ENCODE measurements at places on chromosomes 7 and 10. TPM values are rescaled to one million over a fixed set of nuclear protein-coding genes. Genes with fewer than 3 reads are reported as not detected.

- DNase-seq = no peak
- H3K4me3 ChIP-seq = no peak overlapping the region
- H3K27me3 ChIP-seq = no peaks in the 10 kb centered on the region
- H3K4me1 ChIP-seq = no peaks in the 10 kb centered on the region
- no peak overlapping the region for H3K27ac ChIP-seq
Measured at GRCh38 chr10:108436096-108436495, 1271.6 kb upstream of the SORCS1 start.

- no peak overlapping the region for H3K4me3 ChIP-seq
- no peak for DNase-seq
- H3K27ac ChIP-seq = no peak overlapping the region
Measured at GRCh38 chr10:52319926-52320325, 5.8 kb downstream of the DKK1 start.

DNA sequence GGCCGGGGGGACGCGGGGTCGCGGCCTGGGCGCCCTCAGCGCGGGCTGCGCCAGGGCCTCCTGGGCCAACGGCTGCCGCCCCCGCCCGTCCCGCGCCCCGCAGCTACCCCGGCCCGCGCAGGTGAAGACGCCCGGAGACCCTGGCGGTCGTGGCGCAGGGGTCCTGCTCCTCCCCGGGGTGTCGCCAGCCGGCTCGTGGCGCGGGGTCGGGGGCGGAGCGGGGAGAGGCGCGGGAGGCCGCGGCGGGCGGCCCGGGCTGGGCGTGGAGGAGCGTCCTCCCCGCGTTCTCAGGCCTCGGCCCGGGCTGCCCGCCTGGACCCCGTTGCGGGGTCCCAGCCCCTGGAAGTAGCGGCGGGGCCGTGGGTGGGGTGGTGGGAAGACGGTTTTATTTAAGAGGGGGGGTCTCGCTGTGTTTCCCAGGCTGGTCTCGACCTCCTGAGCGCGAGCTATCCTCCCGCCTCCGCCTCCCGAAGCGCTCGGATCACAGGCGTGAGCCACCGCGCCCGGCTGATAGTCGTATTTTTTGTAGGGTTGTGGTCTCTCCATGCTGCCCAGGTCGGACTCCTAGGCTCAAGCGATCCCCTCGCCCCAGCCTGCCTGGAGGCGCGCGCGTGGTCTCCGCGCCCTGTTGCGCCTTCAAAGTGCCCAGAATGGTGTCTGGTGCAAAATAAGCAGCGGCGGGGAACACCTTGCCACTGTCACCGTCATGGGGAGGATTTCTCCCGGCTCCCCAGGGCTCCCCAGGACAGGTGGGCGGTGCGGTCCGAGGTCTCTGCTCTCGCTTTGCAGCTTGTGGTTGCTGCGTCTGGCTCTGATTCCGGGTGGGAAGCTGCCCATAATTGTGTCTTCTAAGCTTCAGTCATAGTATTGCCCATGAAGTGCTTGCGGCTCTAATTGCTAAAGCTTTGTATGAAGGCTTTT is 15.3 kb upstream of the SUN1 start:
- H3K4me1 ChIP-seq = peaks cover 79% of the 10 kb centered on the region
- H3K27ac ChIP-seq = peak overlapping the region; percentile 88
- no peaks in the 10 kb centered on the region for H3K36me3 ChIP-seq

GRCh38 chr7:135708041-135708440 is 19.9 kb downstream of the SLC13A4 start:
- H3K4me1 ChIP-seq = no peaks in the 10 kb centered on the region
- no peak overlapping the region for H3K4me3 ChIP-seq
- DNase-seq = no peak
- H3K27me3 ChIP-seq = no peaks in the 10 kb centered on the region

GRCh38 chr7:51027935-51028830 is 245.5 kb upstream of the GRB10 start:
- H3K4me3 ChIP-seq = no peak overlapping the region
- no peak for DNase-seq
- H3K36me3 ChIP-seq = no peaks in the 10 kb centered on the region
- H3K4me1 ChIP-seq = no peaks in the 10 kb centered on the region
- H3K27me3 ChIP-seq = no peaks in the 10 kb centered on the region

GRCh38 chr7:156639426-156640256 is 933 bp upstream of the RNF32 start:
- H3K27me3 ChIP-seq = no peaks in the 10 kb centered on the region
- no peak overlapping the region for H3K27ac ChIP-seq
- peak overlapping the region; percentile 82 for H3K4me3 ChIP-seq
- H3K36me3 ChIP-seq = no peaks in the 10 kb centered on the region
- H3K4me1 ChIP-seq = no peaks in the 10 kb centered on the region

DNA sequence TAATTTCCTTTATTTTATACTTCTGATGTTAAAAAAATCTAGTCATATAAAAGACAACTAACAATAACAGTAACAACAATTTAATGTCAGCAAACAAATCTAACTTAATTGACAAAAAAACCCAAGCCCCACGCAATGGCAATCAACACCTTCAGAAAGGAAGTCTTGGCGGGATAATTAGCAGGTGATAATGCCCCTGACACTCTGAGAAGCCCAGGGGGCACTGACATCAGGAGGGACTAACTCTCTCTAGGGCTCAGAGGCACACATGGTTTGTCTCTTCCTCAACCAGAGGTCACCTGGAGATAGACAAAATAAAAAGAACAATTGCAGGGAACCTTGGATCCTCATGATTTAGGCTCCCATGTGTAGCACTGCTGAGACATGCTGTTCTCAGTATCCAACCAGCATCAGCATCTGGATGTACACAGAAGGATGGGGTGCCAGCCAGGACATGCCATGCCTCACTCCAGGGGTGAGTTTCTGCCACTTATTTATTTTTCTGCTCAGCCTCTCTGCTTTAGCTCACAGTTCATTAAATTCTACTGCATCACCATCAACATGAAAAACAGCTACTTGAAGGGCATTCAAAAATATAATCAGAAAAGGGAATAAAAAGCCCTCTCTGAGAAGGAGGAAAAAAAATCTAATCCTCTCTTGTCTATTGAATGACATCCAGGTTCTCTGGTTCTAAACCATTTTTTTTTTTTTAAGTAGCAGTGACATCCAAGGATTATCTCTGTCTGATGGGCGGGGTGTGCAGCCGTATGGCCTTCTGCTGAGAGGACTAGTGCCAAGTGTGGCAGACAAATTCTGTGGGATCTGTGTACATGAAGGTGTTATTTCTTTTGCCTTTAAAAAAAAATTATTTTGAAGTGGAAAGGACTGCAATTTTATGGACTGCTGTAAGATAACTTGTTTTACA is 96.3 kb downstream of the ATXN7L1 start:
- H3K36me3 ChIP-seq = no peaks in the 10 kb centered on the region
- no peaks in the 10 kb centered on the region for H3K27me3 ChIP-seq
- no peak for DNase-seq

DNA sequence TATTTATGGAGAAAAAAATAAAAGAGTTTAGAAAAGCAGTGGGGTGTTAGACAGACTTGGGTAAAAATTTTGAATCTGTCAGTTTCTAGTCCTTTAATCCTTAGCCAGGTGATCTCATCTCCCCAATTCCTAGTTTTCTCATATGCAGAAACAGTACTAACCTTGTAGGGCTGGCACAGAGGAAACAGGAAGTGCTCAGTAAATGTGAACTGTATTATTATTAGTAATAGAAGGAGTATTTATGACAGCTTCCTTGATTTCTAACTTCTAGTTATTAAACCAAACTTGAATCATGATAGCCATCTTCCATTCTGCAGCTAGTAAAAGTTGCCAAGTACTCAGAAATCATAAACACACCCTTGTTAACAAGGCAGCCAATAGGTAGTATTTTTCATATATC is 12.5 kb downstream of the TBX20 start:
- H3K36me3 ChIP-seq = no peaks in the 10 kb centered on the region
- no peak overlapping the region for H3K27ac ChIP-seq
- no peak overlapping the region for H3K4me3 ChIP-seq
- peaks cover 7% of the 10 kb centered on the region for H3K27me3 ChIP-seq
- DNase-seq = no peak

DNA sequence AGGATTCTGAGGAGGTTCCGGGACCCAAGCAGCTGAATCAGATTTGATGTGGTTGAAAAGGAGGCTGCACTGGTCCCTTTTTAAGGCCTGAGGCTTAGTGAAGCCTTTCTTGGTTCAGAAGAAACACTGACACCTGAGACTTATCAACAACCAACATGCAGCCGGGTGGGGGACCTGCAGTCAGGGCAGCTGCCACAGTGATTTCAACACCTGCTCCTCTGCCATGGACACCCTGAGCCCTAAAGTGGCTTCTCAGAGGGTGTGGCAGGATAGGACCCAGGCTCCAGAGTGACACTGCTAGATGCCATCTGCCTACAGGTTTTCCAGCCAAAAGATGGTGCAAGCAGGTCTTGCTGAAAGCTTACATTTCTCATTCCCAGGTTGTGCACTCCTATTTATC is 99.3 kb downstream of the COL13A1 start:
- no peak overlapping the region for H3K27ac ChIP-seq
- no peak overlapping the region for H3K4me3 ChIP-seq
- peaks cover 6% of the 10 kb centered on the region for H3K4me1 ChIP-seq
- H3K36me3 ChIP-seq = no peaks in the 10 kb centered on the region
- no peaks in the 10 kb centered on the region for H3K27me3 ChIP-seq

DNA sequence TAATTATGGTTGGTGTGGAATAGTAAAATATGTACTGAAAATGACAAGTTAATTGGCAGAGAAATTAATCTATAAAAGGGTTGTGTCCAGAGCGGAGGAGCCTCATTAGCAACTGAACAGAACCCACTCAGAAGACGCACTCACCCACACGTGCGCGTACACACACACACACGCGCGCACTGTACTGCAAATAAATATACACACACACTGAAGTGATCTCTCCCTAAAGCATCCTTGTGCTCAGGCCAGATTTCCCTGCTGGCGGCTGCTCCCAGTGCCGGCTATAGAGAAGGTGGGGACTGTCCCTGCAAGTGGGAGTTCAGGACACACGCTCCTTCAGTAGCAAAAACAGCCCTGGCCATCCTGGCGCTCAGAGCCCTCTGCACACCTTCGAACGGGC is 85.2 kb downstream of the CHST15 start:
- no peak for DNase-seq
- no peaks in the 10 kb centered on the region for H3K4me1 ChIP-seq
- no peak overlapping the region for H3K27ac ChIP-seq
- H3K36me3 ChIP-seq = peaks cover 9% of the 10 kb centered on the region
- H3K4me3 ChIP-seq = no peak overlapping the region

DNA sequence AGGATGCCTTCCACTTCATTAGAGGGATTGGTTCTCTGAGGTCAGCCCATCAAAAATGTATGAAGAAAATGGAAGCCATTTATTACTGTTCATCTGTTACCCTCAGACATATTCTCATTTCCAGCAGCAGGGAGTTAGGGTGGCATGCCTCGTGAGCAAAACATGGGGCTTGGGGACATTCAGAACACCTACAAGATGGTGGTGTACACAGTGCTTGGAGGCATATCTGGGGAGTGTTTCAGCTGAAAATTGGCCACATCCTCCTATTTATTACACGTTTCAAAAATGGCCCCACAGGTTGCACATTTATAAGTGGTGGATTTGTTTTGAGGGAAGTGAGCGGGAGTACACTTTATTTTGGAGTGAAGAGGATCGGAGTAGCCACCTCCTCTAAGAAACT is 93.4 kb downstream of the SPAG6 start:
- H3K27ac ChIP-seq = peak overlapping the region; percentile 83
- H3K4me1 ChIP-seq = peaks cover 14% of the 10 kb centered on the region
- DNase-seq = no peak

DNA sequence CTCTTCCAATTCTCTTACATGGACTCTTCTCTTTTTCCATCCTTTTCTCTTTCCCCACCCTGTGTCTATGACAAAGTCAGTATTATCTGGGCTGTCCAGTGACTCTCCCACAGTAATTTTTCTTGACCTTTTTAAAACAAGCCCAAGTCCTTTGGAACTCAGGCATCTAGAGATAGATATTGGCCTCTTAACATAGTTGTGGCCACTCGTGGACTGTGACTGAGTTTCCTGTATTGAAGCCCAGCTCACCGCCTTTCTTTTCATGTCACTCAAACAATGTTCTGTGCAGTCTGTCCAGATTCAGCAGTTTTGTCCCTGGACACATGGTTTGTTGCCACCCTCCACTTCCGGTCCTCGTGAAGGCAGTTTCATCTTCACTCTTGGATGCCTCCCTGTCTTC is 110.9 kb upstream of the CDC14C start:
- no peaks in the 10 kb centered on the region for H3K27me3 ChIP-seq
- H3K27ac ChIP-seq = no peak overlapping the region
- no peaks in the 10 kb centered on the region for H3K4me1 ChIP-seq
- DNase-seq = no peak
- H3K4me3 ChIP-seq = no peak overlapping the region

GRCh38 chr7:102073931-102074880 is 212.5 kb upstream of the SH2B2 start:
- H3K36me3 ChIP-seq = no peaks in the 10 kb centered on the region
- H3K4me1 ChIP-seq = peaks cover under 1% of the 10 kb centered on the region
- no peak for DNase-seq
- H3K27ac ChIP-seq = no peak overlapping the region
- no peak overlapping the region for H3K4me3 ChIP-seq

DNA sequence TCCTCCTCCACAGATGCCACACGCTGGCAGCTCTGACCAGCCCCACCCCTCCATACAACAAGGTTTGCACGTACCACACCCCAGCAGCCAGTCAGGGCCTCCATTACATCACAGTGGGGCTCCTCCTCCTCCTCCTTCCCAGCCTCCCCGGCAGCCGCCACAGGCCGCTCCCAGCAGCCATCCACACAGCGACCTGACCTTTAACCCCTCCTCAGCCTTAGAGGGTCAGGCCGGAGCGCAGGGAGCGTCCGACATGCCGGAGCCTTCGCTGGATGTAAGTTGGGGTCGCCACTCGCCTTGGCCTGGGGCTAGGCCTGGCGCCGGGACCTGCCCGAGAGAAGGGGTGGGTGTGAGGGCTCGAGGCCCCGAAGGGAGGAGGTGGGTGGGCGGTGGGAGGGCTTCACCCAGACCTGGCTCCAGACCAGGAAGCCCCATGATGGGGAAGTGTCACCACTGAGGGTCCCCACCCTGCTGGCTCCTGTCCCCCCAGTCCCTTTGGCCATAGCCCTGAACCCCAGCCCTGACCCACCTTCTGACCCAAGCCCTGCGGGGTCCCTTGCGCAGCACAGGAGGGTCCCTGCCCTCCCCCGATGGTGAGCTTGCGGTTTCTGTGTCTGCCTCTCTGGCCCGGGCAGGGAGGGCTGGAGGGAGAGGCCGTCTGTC is 36.2 kb upstream of the PPIF start:
- peaks cover 97% of the 10 kb centered on the region for H3K36me3 ChIP-seq
- no peaks in the 10 kb centered on the region for H3K4me1 ChIP-seq
- H3K27ac ChIP-seq = no peak overlapping the region

GRCh38 chr7:2934211-2934731 is 90.2 kb upstream of the GNA12 start:
- H3K27ac ChIP-seq = no peak overlapping the region
- H3K27me3 ChIP-seq = peaks cover 5% of the 10 kb centered on the region
- no peaks in the 10 kb centered on the region for H3K36me3 ChIP-seq
- H3K4me3 ChIP-seq = no peak overlapping the region
- DNase-seq = peak; percentile 31
- H3K4me1 ChIP-seq = peaks cover 3% of the 10 kb centered on the region

DNA sequence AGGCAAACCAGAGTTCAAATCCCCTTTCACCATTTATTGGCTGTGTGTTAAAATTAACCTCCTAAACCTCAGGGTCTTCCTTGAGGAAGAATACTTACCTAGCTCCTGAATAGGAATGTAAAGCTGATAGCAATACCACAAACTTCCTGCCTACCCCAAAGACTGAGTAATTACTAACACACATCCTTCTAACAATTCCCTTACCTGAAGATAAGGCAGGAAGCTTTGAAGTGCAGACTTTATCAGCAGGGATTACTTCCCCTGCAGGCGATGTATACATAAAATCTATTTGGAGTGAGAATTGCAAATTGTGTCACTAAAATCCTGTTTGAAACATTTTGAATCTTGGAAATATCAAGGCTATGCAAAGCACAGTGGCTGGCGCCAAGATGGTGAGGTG is 21.2 kb downstream of the EVX1 start:
- H3K27ac ChIP-seq = no peak overlapping the region
- no peak for DNase-seq
- H3K36me3 ChIP-seq = no peaks in the 10 kb centered on the region

TMEM196 gene
- not detected for total RNA-seq

RNF148 gene
- total RNA-seq = not detected

KIFBP gene
- total RNA-seq = 52.2 TPM

SPDYE18 gene
- total RNA-seq = 0.74 TPM

Data from heart left ventricle (tissue), 16 donors.